ENCODE measurements at places on chromosomes 2 and 18.

- H3K36me3 ChIP-seq: no peaks in the 10 kb centered on the region
- no peaks in the 10 kb centered on the region for H3K4me1 ChIP-seq
- DNase-seq: no peak
- peaks cover 2% of the 10 kb centered on the region for H3K27me3 ChIP-seq
- H3K27ac ChIP-seq: no peak overlapping the region
- no peak overlapping the region for H3K4me3 ChIP-seq
These were observed 58.5 kb downstream of the CABLES1 start for GRCh38 chr18:23193742-23194141.

DNA sequence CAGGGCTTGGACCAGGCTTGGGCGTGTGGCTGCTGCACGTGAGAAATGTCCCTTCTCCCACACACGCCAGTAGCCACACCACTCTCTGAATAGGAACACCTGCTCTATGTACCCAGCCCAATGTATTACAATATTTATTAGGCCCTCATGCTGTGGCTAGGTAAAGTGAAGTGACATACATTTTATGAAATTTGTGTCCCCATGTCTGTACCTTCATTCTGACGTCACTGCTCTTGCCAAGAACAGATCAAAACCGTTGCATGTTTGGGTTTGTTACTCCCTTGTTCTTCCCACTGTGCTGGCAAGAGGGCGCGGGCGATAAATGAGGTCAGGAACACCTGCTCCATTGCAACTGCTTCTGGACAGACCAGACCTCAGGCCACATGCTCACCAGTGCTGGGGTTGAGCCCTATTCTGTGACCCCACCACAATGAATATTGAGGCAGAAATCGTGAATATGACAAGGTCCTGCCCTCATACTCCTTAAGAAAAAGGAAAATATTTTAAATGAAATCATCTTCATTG, 436.4 kb upstream of the SALL3 start:
- no peaks in the 10 kb centered on the region for H3K27me3 ChIP-seq
- DNase-seq: no peak
- H3K4me1 ChIP-seq: no peaks in the 10 kb centered on the region
- no peaks in the 10 kb centered on the region for H3K36me3 ChIP-seq

- no peak overlapping the region for H3K4me3 ChIP-seq
- no peaks in the 10 kb centered on the region for H3K27me3 ChIP-seq
- no peak overlapping the region for H3K27ac ChIP-seq
- DNase-seq: no peak
- H3K36me3 ChIP-seq: no peaks in the 10 kb centered on the region
These were observed 107.8 kb downstream of the C18orf54 start for GRCh38 chr18:54465502-54465901.

- peaks cover 4% of the 10 kb centered on the region for H3K36me3 ChIP-seq
- H3K27ac ChIP-seq: no peak overlapping the region
- no peaks in the 10 kb centered on the region for H3K4me1 ChIP-seq
- no peaks in the 10 kb centered on the region for H3K27me3 ChIP-seq
- no peak overlapping the region for H3K4me3 ChIP-seq
- no peak for DNase-seq
These were observed 46.4 kb downstream of the PROC start for GRCh38 chr2:127464470-127465257.

DNA sequence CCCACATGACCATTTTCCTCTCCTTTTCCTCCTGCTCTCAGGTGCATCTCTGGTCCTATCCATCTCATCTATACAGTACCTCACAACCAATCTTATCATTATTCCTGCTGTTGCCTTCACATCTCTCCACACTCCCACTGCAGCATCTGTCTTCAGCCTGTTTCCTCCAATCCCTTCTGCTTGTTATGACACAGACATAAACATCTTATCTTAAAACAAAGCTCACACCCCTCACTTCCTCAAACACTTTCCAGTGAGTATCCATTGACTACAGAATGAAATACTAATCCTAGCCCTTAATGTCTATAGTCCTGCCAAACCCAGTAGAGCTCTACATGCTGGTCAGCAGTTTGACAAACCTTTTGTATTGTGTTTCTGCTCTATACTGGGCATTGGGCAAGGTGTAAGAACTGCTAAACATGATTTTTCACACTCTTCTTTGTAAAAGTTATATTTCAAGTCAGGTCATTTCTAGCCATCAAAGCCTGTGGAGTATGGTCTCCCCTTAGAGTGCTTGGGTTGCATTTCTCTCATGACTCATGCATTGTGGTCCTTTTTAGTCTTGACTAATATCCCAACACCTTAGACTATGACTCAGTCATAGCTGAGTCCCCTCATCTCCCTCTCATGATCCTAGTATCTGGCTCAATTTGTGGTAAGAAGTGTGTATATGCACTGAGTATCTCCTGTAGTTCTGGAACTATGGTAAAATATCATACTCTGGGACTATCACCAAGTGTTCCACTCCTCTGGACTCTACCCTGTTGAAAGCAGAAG, 187.0 kb downstream of the CYRIA start:
- H3K36me3 ChIP-seq: no peaks in the 10 kb centered on the region
- no peak overlapping the region for H3K4me3 ChIP-seq
- no peaks in the 10 kb centered on the region for H3K27me3 ChIP-seq
- DNase-seq: no peak
- H3K27ac ChIP-seq: no peak overlapping the region
- H3K4me1 ChIP-seq: no peaks in the 10 kb centered on the region

- H3K36me3 ChIP-seq: no peaks in the 10 kb centered on the region
- DNase-seq: no peak
- no peaks in the 10 kb centered on the region for H3K4me1 ChIP-seq
These were observed 191.0 kb downstream of the ARL4C start for GRCh38 chr2:234305846-234306245.

DNA sequence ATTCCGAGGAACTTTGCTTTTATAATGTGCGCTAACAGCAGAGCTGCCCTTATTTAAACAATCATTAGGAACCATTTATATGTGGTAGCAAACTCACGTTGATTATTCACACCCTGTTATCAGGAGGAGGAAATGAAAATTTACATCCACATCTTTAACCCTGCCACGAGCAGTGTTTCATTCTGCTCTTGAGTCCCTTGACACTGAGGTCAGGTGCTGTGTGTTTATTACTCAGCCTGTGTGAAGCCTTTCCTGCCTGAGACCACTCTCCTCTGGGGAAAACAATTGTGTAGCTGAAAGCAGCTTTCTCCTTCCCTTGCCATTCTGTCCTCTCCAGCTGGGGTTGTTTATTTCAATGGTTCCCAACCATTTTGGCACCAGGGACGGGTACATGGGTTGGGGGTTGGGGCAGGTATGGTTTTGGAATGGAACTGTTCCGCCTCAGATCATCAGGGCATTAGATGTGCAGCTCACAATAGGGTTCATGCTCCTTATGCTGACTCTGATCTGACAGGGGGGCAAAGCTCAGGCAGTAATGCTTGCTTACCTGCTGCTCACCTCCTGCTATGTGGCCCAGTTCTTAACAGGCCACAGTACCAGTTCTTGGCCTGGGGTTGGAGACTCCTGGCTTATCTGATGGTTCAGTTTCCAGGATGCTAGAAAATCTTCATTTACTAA, 651.1 kb downstream of the TDRD15 start:
- no peak overlapping the region for H3K4me3 ChIP-seq
- no peak overlapping the region for H3K27ac ChIP-seq
- no peak for DNase-seq
- no peaks in the 10 kb centered on the region for H3K4me1 ChIP-seq
- H3K27me3 ChIP-seq: no peaks in the 10 kb centered on the region

DNA sequence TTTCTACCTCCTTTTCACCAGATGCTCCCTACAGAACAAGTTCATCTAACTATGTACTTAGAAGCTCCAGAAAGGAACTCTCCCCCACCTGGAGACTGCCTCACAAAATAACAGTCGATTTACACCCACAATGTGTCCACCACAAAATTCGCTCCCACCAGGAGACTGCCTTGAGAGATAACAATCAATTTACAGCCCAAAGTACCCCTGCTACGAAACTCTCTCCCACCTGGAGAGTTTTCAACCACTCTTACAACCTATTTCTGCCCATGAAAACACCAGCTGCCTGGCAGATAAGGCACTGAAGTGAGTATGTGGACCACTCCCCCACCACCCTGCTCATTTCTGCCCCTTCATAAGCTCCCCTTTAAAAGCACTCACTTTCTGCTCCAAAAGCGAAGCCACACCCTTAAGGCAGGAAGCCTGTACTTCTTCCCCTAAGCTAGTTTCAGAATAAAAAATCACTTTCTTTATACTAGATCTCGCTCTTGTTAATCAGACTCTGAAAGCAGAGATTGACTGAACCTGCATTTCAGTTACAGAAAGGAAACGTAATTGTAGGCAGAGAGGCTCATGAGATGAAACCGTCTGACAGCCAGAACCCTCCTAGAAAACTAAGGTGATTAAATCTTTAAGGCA, 94.4 kb upstream of the RBBP8 start:
- H3K4me1 ChIP-seq: no peaks in the 10 kb centered on the region
- DNase-seq: no peak
- no peaks in the 10 kb centered on the region for H3K27me3 ChIP-seq
- H3K27ac ChIP-seq: no peak overlapping the region
- H3K4me3 ChIP-seq: no peak overlapping the region

DNA sequence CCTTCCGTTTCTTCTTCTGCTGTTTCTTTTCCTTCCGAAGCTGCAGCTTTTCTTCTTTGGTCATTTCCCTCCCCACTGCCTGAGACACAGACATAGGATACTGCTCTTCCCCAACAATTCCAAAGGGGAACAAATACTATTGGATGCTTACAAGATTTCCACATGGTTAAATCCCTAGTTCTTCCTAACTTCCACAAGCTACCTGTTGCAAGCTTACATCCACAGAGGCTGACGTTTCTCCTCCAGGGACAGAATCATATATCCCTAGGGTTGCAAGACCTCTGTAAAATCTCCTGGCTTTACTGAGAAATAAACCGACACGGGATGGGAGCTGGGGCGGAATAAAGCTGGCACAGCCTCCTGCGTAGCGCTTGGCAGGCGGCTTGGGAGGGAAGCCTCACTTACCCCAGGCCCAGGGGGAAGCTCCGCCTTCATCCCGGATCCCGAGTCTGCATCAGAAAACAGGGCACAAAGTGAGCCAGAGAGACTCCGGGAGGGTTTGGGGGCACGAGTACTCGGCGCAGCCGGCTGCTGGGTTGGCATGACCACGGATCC, 590 bp downstream of the EIF2B4 start:
- H3K36me3 ChIP-seq: peaks cover 10% of the 10 kb centered on the region
- H3K4me3 ChIP-seq: peak overlapping the region; percentile 100
- no peak for DNase-seq
- peaks cover 29% of the 10 kb centered on the region for H3K4me1 ChIP-seq
- H3K27ac ChIP-seq: peak overlapping the region; percentile 99

DNA sequence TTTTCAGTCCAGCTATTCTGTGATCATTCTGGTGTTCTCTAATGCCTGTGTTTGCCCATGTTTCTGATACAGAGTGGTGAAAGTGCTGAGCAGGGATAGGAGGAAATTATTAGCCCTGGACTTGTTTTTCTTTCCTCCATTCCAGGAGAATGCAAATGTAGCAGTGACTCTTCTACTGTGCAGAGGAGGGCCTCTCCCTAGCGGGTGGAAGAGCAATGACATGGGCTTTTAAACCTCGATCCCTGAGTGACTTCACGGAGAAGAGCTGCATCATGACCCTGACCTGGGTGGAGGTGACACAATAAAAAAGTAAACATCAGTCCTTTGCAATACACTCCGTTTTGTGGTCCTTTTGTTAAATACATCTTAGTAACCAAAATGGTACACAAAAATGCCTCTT, 68.0 kb upstream of the NETO1 start:
- H3K36me3 ChIP-seq: no peaks in the 10 kb centered on the region
- H3K27ac ChIP-seq: no peak overlapping the region
- H3K4me3 ChIP-seq: no peak overlapping the region

GRCh38 chr2:71814885-71815284, 332.8 kb downstream of the CYP26B1 start:
- H3K4me1 ChIP-seq: no peaks in the 10 kb centered on the region
- no peak for DNase-seq
- H3K36me3 ChIP-seq: no peaks in the 10 kb centered on the region
- no peaks in the 10 kb centered on the region for H3K27me3 ChIP-seq
- H3K27ac ChIP-seq: no peak overlapping the region
- H3K4me3 ChIP-seq: no peak overlapping the region

DNA sequence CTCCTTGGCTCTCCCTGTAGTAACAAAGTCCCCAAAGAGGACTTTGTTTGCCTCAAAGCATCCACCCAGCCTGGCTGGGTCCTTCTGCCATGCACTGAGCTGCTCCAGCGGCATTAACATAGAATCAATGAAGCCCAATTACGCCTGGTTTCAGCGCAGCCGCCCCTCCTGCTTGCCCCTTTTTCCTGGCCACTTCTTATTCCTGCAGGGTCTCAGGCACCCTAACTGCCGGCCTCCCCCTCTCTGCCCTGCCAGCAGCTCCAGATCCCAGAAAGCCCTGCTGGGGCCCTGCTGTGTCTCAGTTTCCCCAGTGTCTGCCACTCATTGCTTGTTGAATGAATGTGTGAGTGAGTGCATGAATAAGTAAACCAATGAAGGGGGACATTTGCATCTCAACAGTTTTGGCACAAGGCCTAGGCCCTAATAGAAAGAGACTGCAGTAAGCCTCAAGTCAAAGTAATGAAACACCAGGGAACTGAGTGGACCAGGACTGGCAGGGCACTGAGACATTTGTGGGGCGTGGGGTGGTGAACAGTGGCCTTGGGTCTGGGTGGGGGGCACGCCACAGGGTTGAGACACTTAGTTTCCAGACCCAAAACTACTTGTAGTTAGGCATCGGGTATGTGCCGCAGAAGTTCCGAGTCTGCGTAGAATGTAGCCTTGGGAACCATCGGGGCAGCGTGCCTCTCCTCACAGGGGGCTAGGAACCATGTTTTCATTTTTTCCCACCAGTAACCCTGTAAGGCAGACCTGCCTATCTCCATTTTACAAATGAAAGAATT, 60.6 kb downstream of the SMAD7 start:
- no peaks in the 10 kb centered on the region for H3K36me3 ChIP-seq
- DNase-seq: no peak
- peaks cover 6% of the 10 kb centered on the region for H3K4me1 ChIP-seq
- no peaks in the 10 kb centered on the region for H3K27me3 ChIP-seq
- H3K27ac ChIP-seq: no peak overlapping the region
- no peak overlapping the region for H3K4me3 ChIP-seq

- peaks cover 67% of the 10 kb centered on the region for H3K36me3 ChIP-seq
- no peak overlapping the region for H3K27ac ChIP-seq
- peak; percentile 66 for DNase-seq
These were observed 18.3 kb downstream of the NHEJ1 start for GRCh38 chr2:219142329-219142728.

- peak overlapping the region; percentile 5 for H3K27ac ChIP-seq
- no peaks in the 10 kb centered on the region for H3K36me3 ChIP-seq
- H3K4me3 ChIP-seq: no peak overlapping the region
- no peak for DNase-seq
These were observed 31.6 kb upstream of the MAP3K20 start for GRCh38 chr2:173043897-173044519.

DNA sequence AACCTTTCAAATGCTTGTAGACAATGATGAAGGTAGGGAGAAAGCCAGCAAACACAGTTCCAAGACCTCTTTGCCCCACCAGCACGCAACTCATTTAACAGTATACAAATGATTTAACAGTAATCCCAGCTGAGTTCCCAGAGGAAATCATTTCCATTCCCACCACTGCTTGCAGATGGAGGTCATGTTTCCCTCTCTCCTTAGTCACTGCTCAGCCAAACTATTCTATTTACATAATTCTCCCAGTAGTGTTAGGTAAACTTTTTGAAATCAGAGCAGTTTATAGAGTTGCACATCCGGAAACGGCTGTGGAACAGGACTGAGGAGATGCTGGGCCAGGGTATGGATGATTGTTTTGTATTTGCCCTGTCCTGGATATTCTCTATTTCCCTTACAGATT, 328.5 kb downstream of the FIGN start:
- H3K27me3 ChIP-seq: no peaks in the 10 kb centered on the region
- no peak overlapping the region for H3K4me3 ChIP-seq
- no peak overlapping the region for H3K27ac ChIP-seq
- H3K4me1 ChIP-seq: no peaks in the 10 kb centered on the region
- DNase-seq: no peak
